AG04450 (cell line): ENCODE measurements at places on chromosomes 11 and 22. TPM values are rescaled to one million over a fixed set of nuclear protein-coding genes. Genes with fewer than 3 reads are reported as not detected.

Gene CRYBB3
- polyA plus RNA-seq, result not detected in 2 replicates

Gene PRG3
- polyA plus RNA-seq, result not detected in 2 replicates

Gene YPEL4
- polyA plus RNA-seq, result 0.83 and 1.1 TPM in 2 replicates

Gene C11orf86
- not detected in 2 replicates for polyA plus RNA-seq
